ENCODE measurements at places on chromosomes 11 and 22.

DNA sequence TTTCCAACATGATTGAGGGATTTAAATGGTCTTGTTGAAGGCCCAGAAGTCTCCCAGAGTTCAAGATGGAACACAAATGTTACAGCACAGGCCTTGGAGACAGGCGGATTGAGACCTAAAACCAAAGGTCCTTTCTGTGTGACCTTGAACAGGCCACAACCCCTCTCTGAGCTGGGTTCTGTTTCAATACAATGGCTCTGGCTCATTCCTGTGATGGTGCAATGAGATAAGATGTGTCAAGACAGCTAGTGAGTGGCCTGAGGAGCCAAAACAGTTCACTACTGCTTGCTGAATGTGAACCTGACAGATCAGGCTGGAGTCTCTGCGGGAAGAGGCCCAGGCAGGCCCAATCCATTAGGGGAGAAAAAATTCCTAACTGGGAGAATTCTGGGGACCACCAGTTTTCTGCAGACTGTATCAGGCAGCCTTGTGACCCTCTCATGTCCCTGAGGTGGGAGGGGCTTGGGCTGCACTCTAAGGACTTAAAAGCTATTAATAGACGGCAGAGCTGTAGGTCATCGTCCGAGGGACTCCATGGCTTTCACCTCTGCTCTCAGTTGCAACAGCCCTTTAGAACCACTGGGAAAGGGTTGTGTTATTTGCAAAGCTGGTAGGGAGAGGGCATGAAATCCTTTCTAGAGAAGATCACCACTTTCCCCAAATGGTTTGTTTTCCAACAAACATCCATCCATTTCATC is 126.1 kb upstream of the TEAD1 start:
- no peak overlapping the region for H3K4me3 ChIP-seq
- H3K27ac ChIP-seq: no peak overlapping the region
- H3K36me3 ChIP-seq: no peaks in the 10 kb centered on the region
- H3K4me1 ChIP-seq: peaks cover 6% of the 10 kb centered on the region

GRCh38 chr22:33401291-33401690 is 343.1 kb upstream of the SYN3 start:
- no peaks in the 10 kb centered on the region for H3K36me3 ChIP-seq
- no peak overlapping the region for H3K4me3 ChIP-seq
- no peaks in the 10 kb centered on the region for H3K4me1 ChIP-seq
- H3K27ac ChIP-seq: no peak overlapping the region
- no peaks in the 10 kb centered on the region for H3K27me3 ChIP-seq

- no peaks in the 10 kb centered on the region for H3K27me3 ChIP-seq
- H3K27ac ChIP-seq: no peak overlapping the region
- no peak for DNase-seq
Observed at GRCh38 chr22:21939461-21939913, 13.2 kb downstream of the PPM1F start.

- no peak overlapping the region for H3K27ac ChIP-seq
- no peaks in the 10 kb centered on the region for H3K27me3 ChIP-seq
- no peak overlapping the region for H3K4me3 ChIP-seq
- H3K36me3 ChIP-seq: no peaks in the 10 kb centered on the region
- no peak for DNase-seq
Observed at GRCh38 chr11:13775471-13775870, 107.0 kb downstream of the FAR1 start.

- no peak for DNase-seq
- H3K4me1 ChIP-seq: no peaks in the 10 kb centered on the region
- no peak overlapping the region for H3K27ac ChIP-seq
- H3K4me3 ChIP-seq: no peak overlapping the region
Observed at GRCh38 chr11:128733440-128734102, 39.7 kb downstream of the FLI1 start.

DNA sequence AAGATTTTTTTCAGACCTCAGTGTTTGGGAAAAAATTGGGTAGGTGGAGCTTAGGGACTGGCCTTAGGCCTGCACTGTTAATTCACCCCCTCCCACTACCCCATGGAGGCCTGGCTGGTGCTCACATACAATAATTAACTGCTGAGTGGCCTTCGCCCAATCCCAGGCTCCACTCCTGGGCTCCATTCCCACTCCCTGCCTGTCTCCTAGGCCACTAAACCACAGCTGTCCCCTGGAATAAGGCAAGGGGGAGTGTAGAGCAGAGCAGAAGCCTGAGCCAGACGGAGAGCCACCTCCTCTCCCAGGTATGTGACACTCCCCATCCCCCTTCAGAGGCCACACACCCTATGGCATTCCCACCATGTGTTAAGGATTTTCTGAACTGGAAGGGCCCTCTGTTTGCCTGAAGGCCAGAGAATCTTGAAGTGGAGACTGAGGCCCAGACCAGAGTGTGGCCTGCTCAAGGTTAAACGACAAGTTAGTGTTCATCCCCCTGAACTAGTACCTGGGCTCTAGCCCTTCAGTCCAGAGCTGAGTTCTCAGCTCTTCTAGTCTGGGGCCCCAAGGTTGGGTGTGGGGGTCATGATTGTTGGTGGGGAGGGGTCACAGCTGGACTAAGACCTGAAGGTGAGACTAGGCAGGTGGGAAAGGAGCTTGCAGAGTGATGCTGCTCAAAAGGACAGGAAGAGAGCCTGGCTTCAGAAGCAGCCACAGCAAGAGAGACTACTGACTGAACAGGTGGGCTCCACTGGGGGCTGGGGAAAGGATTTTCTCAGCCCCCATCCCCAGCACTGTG is 2.3 kb upstream of the FOLR1 start:
- no peak overlapping the region for H3K4me3 ChIP-seq
- H3K27me3 ChIP-seq: no peaks in the 10 kb centered on the region
- no peak for DNase-seq
- no peaks in the 10 kb centered on the region for H3K36me3 ChIP-seq
- peaks cover 13% of the 10 kb centered on the region for H3K4me1 ChIP-seq
- no peak overlapping the region for H3K27ac ChIP-seq

- no peak for DNase-seq
- no peak overlapping the region for H3K4me3 ChIP-seq
- no peaks in the 10 kb centered on the region for H3K36me3 ChIP-seq
- H3K4me1 ChIP-seq: peaks cover 39% of the 10 kb centered on the region
- H3K27me3 ChIP-seq: no peaks in the 10 kb centered on the region
Observed at GRCh38 chr11:35238882-35239281, 99.9 kb downstream of the CD44 start.

DNA sequence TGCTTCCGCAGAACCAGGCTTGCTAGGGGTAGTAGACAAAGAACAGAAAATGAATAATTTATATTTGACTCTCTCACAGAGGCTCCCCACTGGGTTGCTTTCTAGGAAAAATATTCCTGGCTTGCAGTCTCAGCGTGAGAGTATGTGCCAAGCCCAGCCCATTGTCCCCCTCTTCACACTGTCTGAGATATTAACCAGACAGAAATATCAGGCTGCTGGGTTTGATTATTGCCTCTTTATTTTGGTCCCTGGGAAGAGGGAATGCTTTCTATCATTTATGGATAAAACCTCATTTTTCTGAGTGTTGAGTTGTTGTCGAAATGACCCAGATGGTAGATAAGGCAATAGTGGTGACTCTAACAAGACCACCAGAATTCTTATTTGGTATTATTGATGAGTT is 367.9 kb downstream of the METTL15 start:
- H3K4me3 ChIP-seq: no peak overlapping the region
- no peaks in the 10 kb centered on the region for H3K27me3 ChIP-seq
- H3K27ac ChIP-seq: no peak overlapping the region
- H3K4me1 ChIP-seq: no peaks in the 10 kb centered on the region
- no peaks in the 10 kb centered on the region for H3K36me3 ChIP-seq
- DNase-seq: no peak

GRCh38 chr11:16902182-16902581 is 112.0 kb downstream of the PLEKHA7 start:
- peak; percentile 48 for DNase-seq
- peak overlapping the region; percentile 44 for H3K4me3 ChIP-seq
- no peak overlapping the region for H3K27ac ChIP-seq
- H3K4me1 ChIP-seq: peaks cover 14% of the 10 kb centered on the region
- H3K27me3 ChIP-seq: no peaks in the 10 kb centered on the region
- H3K36me3 ChIP-seq: no peaks in the 10 kb centered on the region
